ENCODE measurements at places on chromosomes 11 and 22.

DNA sequence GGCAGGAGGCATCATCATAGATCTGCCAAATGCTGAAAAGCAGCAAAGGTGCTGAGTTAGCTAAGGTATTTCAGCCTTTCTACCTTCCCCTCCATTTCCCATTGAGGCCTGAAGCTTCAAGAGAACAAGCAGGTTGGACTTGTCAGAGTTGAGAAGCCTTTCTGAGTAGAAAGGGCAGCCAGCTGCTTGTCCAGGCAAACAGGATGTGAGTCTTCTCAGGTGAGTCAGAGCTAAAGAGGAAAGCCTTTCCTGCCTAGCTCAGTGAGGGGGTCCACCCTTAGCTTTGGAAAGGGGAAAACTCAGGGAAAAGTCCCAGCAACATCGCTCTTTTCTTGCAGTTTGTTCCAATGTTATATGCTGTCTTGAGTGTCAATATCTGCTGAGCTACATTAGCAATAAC is 13.2 kb upstream of the MPZL2 start:
- no peak for DNase-seq

DNA sequence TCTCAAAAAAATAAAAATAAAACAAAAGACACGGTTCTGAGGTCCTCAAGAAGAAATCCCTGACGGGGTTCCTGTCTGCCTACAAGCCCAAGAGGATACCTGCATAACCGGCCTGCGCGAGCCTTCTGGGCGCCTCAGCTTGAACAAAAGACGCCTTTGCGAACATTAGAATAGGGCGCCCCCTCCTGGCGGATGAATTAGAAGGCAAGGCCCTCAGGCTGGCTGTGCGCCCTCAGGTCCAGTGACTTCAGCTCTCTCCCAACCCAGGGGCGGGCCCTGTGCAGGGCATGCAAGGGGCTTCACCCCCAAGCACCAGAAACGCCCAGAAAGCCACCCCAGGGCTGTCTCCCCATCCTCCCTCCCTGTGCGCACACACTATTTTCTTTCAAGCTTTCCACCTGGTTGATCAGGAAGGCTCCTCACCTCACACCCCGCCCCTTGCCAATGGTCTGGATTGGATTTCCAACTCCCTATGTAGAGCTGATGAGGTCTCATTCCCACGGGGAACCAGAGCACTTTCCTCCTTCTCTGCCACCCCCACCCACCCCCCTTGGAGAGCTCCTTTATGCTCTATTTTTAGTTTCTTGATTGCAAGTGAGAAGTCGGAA is 273.3 kb downstream of the BUD13 start:
- no peak for DNase-seq

GRCh38 chr22:41364233-41364632 is 17.5 kb upstream of the TEF start:
- no peak for DNase-seq

- no peak for DNase-seq
Measured at GRCh38 chr11:61487342-61488025, 21.1 kb upstream of the LRRC10B start.

DNA sequence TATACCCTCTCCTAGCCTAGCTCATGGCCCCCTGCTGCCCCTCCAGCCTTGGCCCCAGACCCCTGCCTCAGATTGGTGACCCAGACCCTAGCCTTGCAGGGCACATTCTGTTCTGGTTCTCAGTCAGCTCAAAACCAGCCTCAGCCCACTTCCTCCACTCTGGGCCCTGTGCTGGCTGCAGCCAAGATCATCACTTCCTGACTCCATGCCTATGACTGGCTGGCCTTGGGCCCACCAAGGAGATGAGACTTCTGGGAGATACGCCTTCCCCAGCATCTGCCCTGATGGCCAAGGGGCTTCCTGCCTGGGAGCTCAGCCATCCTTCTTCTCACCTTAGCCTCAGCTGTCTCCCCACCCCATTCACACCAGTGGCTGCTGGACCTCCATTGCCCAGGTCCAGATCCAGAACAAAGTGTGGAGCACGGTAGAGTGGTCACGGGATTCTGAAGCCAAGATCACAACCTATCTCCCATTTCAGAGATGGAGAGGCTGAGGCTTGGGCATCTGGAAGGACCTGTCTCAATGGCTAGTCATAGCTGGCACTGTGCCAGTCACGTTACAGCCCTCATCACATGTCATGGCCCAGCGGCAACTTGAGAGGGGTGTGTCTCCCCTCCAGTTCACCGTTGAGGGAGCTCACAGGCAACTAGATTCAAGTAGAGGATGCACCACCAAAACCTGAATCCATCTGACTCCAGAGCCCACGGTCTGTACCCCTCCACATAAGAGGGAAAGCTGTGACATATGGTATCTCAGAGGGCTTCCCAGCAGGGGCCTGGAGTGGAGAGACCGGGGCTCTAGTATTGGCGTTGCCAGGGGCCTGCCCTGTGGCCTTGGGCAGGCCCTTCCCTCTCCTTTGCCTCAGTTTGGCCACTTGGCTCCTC is 43.0 kb upstream of the KLHL35 start:
- DNase-seq = no peak

DNA sequence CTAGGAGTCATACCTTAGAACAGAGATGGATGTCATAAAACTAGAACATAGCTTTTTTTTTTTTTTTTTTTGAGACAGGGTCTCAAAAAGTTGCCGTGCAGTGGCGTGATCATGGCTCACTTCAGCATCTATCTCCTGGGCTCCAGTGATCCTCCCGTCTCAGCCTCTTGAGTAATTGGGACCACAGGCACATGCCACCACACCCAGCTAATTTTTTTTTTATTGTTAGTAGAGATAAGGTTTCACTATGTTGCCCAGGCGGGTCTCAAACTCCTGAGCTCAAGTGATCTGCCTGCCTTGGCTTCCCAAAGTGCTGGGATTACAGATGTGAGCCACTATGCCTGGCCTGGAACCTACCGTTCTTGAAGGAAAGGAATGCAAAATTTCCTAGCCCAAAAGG is 8.8 kb upstream of the CEP295 start:
- no peak for DNase-seq

DNA sequence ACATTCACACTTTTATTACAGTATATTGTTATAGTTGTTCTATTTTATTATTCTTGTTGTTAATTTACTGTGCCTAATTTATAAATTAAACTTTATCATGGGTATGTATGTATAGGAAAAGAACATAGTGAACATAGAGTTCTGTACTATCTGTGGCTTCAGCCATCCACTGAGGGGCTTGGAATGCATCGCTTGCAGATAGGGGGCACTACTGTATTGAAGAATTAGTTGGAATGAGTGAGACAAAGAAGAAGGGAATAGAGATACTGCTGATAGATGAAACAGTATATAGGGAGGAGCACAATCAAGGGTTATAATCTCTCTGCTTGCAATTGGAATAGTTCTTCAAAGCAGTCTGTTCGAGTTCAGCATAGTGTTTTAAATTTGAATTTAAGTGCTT is 432.2 kb downstream of the RAB38 start:
- no peak for DNase-seq

- DNase-seq = no peak
Measured at GRCh38 chr11:13189561-13190426, 87.8 kb upstream of the BMAL1 start.

GRCh38 chr11:69416762-69417698 is 64.4 kb upstream of the LINC01488 start:
- no peak for DNase-seq

GRCh38 chr11:21534288-21534687 is 658.6 kb upstream of the ANO5 start:
- DNase-seq = no peak

DNA sequence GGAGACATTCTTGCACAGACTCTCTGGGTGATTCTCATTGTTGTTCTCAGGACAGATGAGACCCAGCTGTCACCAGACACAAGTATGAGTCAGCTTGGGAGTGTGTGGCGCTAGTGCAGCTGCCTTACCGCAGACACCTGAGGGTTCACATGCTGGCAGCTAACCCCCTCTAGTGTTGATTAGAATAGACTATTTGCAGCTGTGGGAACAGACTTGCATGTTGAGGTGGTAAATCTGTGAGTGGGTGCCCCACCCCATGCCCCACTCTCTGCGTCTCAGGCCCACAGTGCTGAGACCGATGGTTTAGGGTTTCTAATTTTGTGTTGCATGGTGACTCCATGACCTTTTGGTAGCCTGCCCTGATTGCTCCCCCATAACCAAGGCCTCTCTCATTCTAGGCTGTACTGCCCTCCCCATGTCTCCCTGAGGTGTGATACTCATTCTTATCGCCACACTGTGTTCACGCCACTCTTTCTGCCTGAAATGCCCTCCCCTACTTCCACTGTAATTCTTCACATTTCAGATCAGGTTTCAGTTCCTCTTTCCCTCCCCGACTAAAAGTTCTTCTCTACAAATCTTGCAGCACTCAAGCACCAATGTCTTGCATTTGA is 73.7 kb upstream of the KIRREL3 start:
- DNase-seq = no peak

DNA sequence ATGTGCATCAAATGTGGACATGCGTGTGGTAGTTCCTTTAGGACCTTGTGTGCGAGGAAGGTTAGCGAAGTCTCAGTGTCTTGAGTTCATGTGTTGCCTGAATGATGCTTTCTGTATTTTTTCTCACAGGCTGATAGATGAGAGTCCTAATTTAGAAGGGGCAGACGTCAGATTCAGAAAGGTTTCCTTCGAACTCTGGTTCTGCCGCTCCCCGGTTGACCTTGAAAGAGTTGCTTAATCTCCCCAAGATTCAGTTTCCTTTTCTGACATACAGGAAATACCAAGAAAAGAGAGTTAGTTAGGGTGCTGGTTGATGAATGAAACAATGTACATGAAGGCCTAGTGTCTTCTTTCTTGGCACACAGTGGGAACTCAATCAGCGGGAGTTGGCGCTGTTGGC is 35.9 kb upstream of the TTC12 start:
- DNase-seq = no peak

- DNase-seq = no peak
Measured at GRCh38 chr22:32311551-32312071, 46.1 kb upstream of the RFPL3 start.

DNA sequence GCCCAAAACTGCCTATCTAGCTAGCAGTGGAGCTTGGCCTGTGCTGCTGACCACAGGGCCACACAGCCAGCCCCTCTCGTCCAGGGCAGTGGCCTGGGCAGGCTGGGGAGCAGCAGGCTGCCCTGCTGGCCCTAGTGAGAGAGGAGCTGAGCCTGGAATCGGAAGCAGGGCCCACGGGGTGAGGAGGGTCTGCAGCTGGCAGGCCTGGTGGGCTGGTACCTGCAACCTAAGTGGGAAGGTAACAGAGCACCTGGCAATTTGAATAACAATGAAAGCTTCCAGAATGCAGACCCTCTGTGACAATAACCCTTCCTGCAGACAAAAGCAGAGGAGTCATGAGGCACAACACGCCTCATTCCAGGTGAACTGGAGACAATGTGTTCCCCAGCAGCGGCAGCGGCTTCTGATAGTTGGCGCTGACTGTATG is 31.8 kb upstream of the RFPL3 start:
- DNase-seq = no peak

- no peak for DNase-seq
Measured at GRCh38 chr11:58254936-58255335, 13.1 kb downstream of the OR10W1 start.

DNA sequence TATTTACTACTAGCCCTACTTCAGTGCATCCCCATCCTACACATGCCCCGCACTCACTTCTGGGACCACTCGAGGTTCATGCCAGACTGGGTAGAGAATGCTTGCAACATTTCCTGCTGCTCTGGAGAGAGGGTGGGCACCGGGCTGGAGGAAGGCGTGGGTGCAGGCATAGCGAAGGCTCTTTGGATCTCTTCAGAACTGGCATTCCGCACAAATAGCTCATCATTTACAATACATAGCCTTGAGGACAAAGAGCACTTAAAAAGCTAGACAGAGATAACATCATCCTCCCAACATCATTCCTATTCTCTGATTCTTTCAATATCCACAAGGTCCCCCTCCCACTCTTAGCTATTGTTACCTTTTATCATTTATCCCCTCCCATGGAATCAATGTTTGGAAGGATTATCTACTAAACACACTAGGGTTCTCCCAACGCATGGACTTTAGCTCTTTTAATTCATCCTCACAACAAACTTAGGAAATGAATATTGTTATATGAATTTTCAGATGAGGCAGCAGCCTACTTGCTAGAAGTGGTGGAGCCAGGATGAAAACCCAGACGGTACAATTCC is 2.5 kb upstream of the TMEM223 start:
- no peak for DNase-seq

- no peak for DNase-seq
Measured at GRCh38 chr11:6433998-6434660, 6.7 kb downstream of the HPX start.

GRCh38 chr22:46062232-46062615 is 85.3 kb upstream of the WNT7B start:
- DNase-seq = no peak

Measured in activated T-helper 9 cell treated with anti-CD3 and anti-CD28 coated beads, Interleukin-2, amount 50 U/mL, for 16 hours (primary cell).